Panc1 (cell line): ENCODE measurements at places on chromosomes 2 and 18. TPM values are rescaled to one million over a fixed set of nuclear protein-coding genes. Genes with fewer than 3 reads are reported as not detected.
A peak's percentile ranks its signal among the peaks of the same experiment; 100 is the strongest.

- DNase-seq = no peak
Observed at GRCh38 chr2:190637281-190637734, 11.6 kb upstream of the NAB1 start.

- no peak for DNase-seq
Observed at GRCh38 chr2:15819562-15820256, 120.6 kb upstream of the MYCN start.

Gene TMEM150A
- total RNA-seq = 30.4 TPM

DNA sequence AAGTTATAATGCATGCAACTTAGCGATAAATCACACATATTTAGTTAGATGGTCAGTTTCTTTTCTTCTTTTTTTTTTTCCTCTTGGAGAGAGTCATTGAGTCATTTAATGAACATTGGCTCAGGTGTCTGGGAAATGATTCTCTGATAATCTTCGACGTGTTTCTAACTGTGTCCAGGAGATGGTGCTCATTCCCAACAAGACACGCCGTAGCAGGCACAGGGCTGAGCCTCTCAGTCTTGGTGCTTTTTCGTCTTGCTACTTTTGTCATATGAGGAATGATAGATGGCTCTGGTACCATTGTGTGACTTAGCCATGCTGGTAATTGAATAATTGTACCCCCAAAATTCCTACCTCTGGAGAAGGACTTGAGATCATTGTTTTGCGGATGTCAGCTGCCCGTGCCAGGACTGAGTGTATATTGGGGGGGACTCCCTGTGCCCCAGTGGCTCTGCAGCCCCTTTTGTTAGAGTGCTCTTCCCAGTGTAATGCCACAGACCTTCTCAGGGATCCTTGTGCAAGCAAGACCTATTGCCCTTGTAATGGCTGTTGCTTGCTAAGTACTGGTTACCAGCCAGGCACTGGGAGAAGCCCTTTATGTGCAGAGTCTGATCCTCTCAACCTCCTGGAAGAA, 107.6 kb upstream of the CYRIA start:
- DNase-seq = peak; percentile 15

DNA sequence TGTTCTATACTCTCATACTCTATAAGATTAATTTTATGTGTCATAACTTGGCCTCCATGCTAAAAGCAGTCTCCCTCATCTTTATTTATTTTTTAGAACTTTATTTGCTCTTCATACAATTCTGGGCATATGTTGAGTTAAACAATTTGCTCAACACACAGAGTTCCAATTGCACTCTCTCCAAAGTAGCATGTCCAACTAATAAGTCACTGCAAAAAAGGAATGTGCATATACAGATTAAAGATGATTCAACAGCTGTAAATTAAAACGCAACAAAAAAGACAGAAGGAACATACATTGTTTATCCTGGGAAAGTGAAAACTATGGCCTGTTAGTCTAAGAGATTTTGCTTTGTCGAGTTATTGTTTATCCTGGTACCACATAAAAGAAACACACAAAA, 277.7 kb upstream of the ACVR2A start:
- DNase-seq = no peak

DNA sequence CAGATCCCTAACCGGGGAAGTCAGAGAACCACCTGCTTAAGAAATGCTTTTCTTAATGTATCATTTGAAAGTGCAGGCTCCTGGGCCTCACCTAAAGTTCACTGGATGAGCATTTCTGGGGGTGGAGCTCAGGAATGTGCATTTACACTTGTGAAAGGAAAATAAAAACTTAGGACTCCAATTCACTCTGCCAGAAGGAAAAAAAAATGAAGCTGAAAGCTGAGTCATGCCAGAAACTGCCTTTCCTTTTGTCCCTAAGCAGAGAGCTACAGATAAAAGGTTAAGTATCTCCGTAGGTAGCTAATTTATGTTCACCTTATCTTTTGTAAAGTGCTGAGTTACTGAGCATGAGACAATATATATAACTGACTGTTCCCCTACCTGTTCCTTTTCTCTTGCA, 229.5 kb upstream of the MEX3C start:
- DNase-seq = no peak

DNA sequence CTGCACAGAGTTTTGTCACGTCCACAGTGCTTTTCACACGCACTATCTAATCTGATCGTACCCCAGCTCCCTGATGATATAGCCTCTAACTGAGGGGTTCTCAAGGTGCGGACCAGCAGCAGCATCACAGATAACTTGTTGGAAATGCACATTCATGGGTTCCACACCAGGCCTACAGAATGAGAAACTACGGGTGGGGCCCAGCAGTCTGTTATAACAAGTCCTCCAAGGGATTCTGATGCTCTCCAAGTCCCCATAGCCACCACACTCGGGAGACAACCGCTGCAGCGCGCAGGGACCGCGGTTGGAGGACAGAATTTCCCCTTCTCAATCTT, 745 bp upstream of the BZW1 start:
- DNase-seq = peak; percentile 81

- no peak for DNase-seq
Observed at GRCh38 chr2:136132825-136133155, 14.8 kb upstream of the CXCR4 start.

GRCh38 chr2:102082571-102083392, 59.8 kb upstream of the IL1R1 start:
- DNase-seq = no peak

DNA sequence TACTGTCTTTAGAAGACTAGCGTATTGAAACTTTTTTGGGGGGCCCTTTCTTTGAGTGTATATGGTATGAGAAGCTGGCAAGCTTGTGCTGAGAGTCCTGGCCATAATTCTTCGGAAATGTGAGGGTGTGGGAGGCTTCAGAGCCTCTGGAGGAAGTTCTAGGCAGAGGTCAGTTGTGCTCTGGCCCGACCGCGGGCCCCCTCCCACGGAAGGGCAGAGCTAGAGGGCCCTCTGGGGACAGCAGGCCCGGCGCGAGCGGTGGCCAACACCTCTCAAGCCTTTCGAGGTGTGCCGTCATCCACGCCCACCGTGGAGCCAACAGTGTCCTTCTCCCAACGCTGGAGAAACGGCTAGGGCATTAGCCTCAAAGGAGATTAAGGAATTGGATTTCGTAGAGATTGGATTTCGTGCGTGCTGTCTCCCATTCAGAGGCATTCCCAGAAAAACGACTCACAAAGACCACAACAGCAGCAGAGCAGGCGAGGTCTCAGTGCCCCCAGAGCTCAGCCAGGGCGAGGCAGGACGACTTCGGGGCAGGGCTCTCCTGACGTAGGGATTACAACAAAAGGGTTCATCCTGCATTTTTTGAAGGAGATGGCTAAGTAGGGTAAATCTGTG, 2.2 kb upstream of the MTCL1 start:
- DNase-seq = no peak

Gene ATP8B1
- total RNA-seq = 12.5 TPM

Gene BUB1
- total RNA-seq = 91.2 TPM

Gene MAL
- total RNA-seq = 1.3 TPM
